ENCODE measurements at places on chromosomes 7 and 10.
A peak's percentile ranks its signal among the peaks of the same experiment; 100 is the strongest.

DNA sequence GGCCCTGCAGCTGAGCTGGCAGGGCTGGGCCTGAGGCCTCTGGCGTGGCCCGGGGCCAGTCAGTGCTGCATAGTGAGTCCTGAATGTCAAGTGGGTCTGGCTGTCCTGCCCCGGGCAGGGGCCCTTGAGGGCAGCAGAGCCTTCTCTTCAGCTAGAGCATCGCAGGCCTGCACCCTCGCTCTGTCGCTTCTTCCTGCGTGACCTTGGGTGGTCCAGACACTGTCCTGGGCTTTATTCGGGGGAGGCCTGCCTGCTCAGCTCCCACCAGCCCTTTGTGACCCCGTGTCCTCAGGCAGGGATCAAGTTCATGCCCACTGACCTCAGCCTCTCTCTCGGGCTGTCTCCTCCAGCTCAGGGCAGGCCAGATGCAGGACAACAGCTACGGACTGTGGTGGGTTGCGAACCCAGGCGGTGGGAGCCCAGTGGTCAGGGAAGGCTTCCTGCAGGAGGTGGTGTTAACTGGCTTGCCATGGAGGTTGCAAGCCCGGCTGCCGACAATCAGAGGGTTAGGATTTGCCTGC is 3.4 kb downstream of the TTYH3 start:
- DNase-seq = no peak

- DNase-seq = no peak
These were observed 238.9 kb downstream of the CAMK1D start for GRCh38 chr10:12588091-12588860.

GRCh38 chr10:46296641-46297141 is 9.9 kb downstream of the ANTXRL start:
- DNase-seq = no peak

DNA sequence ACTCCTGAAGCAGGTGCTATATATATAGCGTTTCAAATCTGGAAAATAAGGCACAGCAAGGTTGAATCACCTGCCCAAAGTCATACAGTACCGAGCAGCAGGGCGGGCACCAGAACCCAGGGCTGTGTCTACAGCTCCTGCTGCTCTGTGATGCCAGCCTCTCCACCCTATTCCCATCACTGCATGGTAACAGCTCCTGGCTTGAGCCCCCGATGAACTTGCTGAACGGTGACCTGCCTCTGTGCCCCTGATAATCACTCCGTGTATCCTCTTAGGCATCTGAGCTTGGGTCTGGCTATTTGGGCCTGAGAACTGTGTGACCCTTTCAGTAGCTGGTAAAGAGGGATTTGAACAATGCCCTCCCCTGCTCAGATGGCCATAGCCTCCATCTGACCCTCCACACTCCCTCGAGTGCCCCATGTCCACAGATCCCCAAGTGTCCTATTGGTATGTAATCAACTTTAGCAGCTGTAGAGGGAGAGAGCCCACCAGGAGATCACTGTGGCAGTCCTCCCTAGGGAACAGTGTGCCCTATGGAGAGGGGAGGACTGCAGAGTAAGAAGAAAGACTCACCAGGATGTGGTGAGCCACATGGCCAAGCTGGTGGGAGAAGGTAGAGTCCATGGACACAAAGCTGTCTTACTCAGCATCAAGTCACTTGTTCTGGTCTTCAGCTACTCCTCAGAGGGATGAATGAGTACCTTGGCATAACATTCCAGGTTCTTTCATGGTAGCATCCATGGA is 1.1 kb upstream of the ARHGAP22 start:
- peak; percentile 52 for DNase-seq

DNA sequence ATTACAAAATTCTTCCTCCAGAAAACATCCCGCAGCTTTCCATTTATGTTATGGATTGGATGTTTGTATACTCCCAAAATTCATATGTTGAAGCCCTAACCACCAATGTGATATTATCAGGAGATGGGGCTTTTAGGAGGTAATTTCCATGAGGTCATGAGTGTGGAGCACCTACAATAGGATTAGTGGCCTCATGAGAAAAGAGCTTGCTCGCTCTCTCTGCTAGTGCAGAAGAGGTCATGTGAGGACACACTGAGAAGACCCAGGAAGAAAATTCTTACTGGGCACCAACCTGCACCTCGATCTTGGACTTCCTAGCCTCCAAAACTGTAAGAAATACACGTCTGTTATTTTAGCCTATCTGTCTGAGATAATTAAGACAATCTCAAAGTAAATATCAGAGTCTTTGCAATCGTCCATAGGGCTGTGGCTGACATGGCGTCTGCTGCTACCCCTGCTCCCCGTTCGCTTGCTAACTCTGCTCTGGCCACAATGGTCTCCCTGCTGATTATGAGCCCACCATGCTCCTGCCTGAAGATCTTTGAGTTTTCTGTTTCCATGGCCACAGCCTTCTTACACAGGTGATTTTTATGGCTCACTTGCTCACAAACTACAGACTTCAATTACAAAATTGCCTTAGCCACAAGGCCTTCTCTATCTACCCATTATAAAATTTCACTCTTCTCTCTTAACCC is 333.3 kb downstream of the CACNA2D1 start:
- DNase-seq = no peak

DNA sequence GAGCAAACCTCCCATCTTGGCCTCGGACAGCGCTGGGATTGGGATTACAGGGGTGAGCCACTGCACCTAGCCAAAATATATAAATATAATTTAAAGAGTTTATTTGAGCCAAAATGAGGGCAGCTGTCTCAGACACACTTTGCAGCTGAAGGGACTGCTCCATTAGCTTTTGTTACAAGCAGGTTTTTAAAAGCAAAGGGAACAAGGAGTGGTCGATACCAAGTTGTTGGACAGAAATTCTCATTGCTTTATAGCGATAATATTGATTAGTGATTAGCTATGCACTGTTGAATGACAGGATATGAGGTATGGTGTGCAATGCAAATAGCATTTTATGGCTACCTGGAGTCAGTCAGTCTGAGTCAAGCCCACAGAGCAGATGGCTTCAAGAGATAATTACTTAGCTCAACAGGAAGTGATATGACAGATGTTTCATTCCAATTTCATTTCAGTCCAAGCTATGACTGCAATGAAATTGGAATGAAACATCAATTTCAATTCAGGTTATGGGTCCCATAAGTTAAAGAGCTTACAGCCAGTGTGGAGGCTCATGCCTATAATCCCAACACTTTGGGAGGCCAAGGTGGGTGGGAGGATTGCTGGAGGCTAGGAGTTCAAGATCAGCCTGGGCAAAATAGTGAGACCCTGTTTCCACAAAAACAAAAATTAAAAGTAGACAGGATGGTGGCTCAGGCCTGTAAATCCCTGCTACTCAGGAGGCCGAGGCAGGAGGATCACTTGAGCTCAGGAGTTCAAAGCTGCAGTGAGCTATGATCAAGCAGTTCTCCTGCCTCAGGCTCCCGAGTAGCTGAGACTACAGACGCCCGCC is 23.1 kb downstream of the TYW1 start:
- DNase-seq = no peak

GRCh38 chr7:35430547-35431153 is 176.8 kb upstream of the TBX20 start:
- DNase-seq = no peak

DNA sequence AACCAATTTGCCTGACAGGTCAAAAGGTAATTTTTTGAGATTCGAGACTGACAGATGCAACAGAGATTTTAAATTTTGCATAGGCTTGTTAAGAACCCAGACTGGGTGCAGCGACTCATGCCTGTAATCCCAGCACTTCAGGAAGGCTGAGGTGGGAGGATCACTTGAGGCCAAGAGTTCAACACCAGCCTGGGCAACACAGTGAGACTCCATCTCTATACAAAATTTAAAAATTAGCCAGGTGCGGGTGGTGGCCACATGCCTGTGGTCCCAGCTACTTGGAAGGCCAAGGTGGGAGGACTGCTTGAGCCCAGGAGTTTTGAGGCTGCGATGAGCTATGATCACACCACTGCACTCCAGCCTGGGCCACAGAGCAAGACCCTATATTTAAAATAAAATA is 34.6 kb downstream of the AMZ1 start:
- no peak for DNase-seq

DNA sequence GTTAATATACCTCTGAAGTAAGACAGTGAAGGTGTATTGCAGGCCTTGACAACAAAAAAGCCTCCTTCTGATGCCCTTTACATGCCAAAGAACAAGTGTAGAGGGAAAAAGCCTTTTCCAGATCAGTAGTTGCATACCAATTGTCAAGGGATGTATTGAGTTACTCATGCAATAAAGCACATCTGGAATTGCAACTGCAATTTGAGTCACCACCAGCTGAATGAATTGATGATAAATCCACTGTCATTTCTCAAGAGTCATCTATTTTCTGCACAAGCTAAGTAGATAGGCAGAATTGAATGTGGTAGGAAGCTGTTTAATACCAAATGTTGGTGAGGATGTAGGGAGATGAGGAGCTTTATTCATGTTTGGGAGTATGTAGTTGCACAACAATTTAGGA is 325.9 kb upstream of the SMIM30 start:
- DNase-seq = no peak

DNA sequence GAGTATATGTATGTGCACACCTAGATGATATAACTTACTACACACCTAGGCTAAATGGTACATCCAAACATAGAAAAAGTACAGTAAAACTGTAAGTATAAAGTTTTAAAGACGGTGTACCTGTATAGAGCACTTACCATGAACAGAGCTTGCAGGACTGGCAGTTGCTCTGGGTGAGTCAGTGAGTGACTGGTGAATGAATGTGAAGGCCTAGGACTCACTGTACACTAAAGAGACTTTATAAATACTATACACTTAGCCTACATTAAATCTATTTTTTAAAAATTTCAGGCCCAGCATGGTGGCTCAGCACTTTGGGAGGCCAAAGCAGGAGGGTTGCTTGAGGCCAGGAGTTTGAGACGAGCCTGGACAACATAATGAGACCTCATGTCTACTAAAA is 195.3 kb downstream of the FZD1 start:
- no peak for DNase-seq

DNA sequence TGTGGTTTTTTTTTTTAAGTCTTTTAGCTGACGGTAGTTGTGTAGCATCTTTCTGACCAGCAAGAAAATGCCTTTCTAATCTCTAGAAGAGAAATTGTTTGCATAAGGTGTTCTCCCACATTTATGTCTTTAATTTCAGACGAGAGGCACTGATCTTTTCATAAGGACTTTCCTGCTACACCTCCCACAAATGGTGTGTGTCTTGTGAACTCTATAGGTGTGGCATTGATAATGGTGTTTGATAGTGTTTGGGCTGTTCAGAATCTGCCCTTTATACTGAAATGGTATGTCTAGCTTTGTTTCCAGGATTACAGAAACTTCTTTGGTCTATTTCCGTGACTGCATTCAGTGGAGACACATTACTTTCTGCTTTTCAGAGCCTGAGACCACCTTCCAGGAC is 21.6 kb upstream of the ATXN7L1 start:
- no peak for DNase-seq

- DNase-seq = no peak
These were observed 43.4 kb upstream of the PDLIM1 start for GRCh38 chr10:95333997-95334804.

DNA sequence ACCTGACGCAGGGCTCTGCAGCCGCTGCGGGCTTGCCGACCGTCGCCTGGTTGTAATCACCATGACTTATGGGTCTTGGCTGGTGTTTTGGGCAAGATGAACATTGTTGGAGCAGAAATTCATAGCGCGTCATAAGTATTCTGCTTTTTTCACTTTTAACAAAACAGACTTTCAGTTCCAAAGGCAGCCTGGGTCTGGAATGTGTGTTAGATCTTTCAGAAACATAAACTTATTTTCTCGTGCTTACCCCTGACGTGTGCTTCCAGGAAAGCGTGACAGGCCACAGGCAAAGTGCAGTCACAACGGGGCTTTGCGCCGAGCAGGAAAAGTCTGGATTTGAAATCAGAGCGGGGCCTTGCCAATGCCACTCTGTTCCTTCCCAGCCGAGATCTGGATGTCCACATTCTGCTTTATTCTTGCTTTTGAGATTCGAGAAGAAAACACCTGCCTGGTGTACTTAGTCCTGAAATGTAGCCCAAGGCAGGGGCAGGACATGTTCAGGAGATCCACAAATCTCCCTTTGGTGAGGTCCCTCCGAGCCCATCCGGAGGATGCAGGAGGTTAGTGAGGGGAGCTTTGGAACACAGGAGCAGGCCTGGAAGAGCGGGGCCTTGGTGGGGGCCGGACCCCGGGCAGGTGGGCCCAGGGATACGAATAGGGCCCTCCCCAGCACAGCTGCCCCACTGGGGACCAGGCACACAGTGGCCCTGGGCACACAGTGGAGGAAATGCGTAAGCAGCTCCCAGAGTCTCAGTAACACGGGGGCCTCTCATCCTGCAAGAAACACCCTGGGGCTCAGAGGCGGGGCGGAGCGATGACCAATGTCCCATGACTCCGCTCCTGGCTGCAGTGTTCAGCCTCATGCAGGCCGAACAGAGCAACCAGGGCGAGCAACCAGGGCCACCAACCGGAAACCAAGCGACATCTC is 49.5 kb upstream of the EBF3 start:
- DNase-seq = no peak

DNA sequence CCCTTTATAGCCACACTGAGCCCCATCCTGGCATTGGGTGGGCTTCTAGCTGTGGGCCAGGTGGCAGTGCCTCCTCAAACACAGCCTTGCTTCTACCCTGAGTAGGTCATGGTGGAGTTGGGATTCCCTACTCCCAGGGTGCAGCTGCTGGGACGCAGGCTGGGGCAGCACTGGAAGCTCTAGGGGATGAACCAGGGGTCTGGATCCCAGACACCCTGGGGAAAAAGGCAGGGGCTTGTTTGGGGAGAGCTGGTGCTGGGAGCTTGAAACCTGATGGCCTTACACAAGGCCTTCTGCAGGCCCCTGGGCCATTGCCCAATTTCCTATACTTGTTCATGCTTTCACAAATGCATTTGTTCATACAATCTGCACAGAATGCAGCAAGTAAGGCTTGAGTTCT is 103.7 kb upstream of the CTBP2 start:
- DNase-seq = no peak

GRCh38 chr7:130420943-130421578 is 19.8 kb downstream of the CEP41 start:
- DNase-seq = no peak

- DNase-seq = no peak
These were observed 252.6 kb upstream of the ANKRD30A start for GRCh38 chr10:36872702-36873393.

DNA sequence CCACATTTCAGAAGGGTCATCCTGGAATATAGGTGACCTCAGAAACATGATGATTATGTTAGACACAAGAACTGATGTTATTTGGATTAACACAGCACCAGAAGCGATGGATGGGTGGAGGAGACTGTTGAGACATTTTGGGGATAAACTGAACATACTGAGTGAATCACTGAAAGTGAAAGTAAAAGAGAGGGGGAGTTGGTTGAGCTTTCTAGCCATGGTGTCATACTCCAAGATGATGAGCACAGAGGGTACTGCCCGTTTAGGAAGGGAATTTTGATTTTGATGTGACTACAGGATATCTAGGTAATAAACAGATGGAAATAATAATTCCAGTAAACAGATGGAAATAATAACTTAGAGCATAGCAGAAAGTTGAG is 248.0 kb upstream of the NPY start:
- no peak for DNase-seq

GRCh38 chr10:93630625-93631557 is 18.6 kb downstream of the PDE6C start:
- DNase-seq = no peak

GRCh38 chr10:3702569-3702968 is 82.4 kb downstream of the KLF6 start:
- no peak for DNase-seq
